Kidney (tissue), 22 donors: ENCODE measurements at places on chromosomes 5 and 9. TPM values are rescaled to one million over a fixed set of nuclear protein-coding genes. Genes with fewer than 3 reads are reported as not detected.
A peak's percentile ranks its signal among the peaks of the same experiment; 100 is the strongest.

GRCh38 chr5:73188764-73189531 lies 16.0 kb downstream of the TMEM174 start:
- no peak for DNase-seq

DNA sequence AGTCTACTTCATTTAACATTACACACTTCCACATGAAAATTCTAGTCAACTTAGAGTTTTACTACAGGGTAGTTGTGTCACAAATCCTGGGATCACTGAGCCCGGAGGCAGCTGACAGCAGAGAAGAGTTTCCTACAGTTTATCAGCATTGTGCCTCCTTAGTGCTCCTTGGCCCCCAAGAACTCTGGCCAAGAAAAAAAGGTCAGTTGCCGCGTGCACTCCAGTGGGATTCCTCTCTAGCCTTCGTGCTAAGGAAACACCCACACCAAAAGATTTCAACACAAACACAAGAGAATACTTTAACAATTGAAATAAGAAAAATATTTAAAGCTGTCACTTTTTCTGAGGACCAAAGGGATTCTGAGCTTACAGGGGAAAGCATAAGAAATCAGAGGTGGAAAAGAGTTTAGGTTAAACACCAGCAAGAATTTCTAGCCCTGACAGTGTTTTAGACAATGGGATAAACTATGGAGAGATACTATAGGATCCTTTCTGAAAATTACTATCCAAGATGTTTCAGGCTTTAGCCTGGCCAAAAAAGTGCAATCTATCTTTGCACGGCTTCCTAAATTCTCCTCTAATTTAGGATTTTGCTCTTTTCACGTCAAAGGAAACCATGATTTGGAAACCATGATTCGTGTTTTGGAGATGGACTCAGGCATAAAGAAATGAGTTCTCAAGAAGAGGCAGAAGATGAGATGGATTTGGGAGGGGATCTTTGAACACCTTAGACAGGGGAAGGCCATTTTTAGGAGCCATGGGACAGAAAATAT lies 606.8 kb downstream of the RAB3C start:
- DNase-seq, result peak; percentile 62

- peak; percentile 68 for DNase-seq
These were observed 1.6 kb downstream of the NINJ1 start for GRCh38 chr9:93132287-93132927.

DNA sequence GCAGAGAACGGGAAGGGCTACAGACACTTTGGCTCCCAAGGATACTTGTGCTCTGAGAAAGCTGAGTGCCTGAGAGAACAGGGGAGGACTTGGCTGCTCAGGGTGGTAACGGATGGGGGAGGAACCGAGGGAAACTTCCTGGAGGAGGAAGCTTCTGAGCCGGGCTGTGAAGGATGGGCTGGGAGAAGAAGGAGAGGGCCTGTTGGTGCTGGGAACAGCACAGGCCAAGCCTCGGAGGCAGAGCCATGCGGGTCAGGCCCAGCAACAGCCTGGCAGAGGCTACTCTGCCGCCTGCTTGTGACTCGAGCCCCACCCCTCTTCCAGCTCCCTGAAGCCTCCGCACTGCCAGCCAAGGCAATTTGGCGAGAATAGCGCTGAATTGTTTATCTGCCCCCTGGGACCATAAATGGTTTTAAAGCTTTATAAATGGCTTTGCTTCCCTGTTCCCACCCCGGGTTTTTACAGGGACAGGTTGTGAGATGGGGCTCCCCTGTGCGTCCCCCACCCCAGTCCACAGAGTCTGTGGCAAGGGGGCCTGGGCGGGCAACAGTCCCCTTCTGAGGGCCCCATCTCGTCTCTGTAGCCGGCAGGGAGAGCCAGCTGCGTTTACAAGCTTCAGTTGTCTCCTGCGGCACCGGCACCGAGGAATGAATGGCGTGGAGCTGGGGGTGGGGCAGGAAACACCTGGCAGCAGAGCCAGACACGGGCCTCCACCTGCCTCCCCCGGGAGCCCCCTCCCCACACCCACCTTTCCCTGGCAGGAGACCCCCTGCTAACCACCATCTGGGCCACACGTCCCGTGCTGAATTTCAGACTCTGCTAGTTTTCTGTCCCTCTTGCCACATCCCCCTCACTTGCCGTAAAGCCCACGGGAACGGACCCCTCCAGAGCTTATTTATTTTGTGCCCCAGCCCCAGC lies 24.4 kb downstream of the FAM163B start:
- peak; percentile 39 for DNase-seq

GRCh38 chr9:92947268-92948037 lies at the start of gene FGD3:
FGD3 (plus strand) TSS chr9:92947523; CDS start chr9:92976257, 28,734 bp downstream.
- peak; percentile 82 for DNase-seq

DNA sequence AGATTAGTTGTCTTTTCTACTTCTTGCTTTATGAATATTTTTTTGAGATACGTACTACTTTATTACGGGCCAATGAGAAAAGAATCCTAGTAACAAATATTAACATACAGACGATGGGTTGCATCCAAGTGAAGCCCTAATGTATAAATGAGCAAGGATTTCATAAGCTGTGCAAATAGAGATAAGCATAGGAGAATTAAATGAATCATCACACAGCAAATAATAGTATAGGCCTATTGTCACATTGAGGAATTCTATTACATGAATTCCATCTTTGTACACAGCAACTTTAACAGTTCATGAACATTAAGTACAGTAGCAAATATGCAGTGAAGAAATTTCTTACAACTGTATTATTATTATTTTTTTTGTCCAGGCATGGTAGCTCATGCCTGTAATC lies 78.0 kb downstream of the ACER2 start:
- no peak for DNase-seq

DNA sequence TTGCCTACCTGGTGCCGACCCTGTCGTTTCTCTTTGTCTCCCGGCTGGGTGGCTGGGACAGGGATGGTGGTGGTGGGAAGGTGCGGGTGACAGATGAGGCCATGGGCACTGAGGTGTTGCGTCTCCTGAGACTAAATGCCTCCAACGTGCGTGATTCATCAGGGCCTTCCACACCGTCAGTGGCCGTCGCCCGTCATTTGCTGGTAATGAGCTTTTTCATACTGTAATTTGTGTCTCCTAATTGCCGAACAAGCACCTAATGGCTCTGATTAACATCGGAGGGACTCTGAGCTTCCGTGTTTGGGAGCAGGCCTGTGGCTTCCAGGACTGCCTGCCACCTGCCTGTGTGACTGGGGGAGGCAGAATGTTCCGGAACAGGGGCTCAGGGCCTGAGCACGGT lies 35.2 kb downstream of the RXRA start:
- DNase-seq, result no peak

GRCh38 chr9:91161465-91162300 lies 200.0 kb downstream of the AUH start:
- no peak for DNase-seq

DNA sequence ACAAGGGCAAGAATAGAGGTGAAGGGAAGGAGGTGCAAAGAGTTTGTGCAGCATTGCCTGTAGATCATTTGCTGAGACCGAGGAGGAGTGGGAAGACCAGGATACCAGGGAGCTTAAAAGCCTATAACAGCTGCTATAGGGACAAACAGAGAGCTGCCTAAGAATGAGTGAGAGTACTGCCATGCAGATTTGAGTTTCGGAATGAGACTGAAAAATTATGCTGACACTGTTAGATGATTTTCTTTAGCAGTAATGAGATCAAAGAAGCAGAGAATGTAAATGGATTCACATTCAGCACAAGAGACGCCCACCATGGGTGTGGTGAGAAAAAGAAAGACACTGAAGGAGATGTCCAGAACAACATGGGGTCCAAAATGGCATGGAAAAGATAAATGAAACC lies 69.7 kb downstream of the EPB41L4A start:
- DNase-seq, result no peak

DNA sequence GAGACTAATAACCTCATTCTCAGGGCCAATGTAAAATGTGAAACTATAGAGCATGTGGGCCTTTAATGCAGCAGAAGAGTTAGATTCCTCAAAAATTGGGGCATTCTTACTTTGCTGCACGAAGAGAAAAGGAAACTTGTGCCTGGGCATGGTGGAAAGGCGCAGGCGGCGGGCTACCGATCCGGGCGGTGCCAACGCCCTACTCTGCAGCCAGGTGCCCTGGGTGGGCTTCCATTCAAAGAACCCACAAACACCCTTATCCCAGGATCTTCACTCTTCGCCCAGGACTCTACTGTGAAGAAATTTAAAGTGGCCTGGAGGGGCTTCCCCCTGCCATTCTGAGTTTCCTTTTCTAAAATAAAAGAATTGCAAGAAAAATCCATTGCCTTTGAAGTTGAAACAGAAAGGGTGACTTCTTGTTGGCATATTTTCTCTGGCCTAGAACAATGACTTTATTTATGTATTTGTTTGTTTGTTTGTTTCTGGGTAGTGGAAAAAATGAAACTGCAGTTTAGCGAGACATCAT lies 124.9 kb downstream of the TMEM161B start:
- no peak for DNase-seq

GRCh38 chr5:126967808-126968466 lies 62.4 kb downstream of the MARCHF3 start:
- DNase-seq, result no peak

DNA sequence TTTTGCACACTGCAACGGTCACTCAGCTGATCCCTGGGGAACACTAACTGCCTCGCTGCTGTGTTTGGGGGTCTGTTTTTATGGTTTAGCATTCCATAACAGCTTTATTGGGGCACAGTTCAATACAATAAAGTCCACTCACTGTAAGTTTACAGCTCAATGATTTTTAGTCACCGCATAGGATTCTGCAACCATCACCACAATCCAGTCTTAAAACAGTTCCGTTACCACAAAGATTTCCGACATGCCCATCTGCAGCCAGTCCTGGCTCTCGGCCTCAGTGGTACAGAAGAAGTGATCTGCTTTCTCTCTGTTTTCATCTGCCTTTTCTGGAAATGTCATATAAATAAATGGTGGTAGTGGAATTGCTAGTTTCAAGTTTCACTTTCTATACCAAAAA lies 23.6 kb downstream of the OR2V2 start:
- DNase-seq, result no peak

GRCh38 chr5:172929371-172929838 lies 29.8 kb upstream of the RPL26L1 start:
- DNase-seq, result no peak

GRCh38 chr5:141779503-141779973 lies 97.5 kb upstream of the ARAP3 start:
- no peak for DNase-seq

- DNase-seq, result no peak
These were observed 424.7 kb upstream of the FAM174A start for GRCh38 chr5:100110497-100110896.

- peak; percentile 39 for DNase-seq
These were observed 112.7 kb downstream of the PDZD2 start for GRCh38 chr5:31751610-31752009.

- peak; percentile 55 for DNase-seq
These were observed 7.5 kb downstream of the PFDN1 start for GRCh38 chr5:140295414-140295813.

DNA sequence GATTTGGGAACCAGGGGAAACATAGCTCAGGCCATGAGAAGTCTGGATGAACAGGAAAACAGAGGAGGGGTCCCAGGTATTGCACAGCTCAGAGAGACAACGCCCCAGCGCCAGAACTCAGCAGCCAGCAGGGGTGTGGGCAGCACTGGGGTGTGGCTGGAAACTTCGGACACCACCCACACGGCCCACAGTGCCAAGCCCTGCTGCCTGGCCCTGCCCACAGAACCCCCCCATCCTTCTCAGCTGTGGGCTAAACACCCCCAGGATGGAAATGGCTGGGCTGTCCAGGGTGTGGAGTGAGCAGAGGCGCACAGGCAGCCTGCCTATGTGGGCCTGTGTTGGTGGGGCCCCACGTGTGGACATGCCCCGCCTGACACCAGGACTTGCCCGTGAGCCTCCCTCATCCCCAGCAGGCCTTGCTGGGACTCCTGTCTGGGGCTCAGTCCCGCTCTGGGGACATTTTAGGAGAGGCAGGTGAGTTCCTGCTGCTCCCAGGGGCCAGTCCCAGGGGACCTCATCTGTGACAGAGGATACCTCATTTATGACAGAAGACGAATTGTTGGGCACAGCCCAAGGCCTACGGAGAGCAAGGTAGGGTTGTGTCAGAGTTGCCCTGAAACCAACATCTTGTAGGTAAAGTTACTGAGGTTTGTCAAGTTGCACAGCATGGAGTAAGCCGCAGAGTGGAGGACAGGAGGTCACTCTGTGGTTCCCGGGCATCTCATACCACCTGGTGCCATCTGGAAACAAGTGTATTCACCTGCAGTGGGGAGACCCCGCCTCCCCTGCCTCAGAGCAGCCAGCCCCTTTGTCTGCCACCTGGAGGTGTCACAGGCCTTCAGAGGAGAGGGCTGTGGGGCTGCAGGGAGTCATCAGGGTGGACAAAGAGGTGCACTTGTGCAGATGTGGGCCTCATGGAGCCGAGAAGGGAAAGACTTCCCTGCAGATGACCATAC lies 183.2 kb downstream of the AUH start:
- DNase-seq, result no peak

GRCh38 chr5:62214701-62215100 lies 91.3 kb upstream of the KIF2A start:
- no peak for DNase-seq

DNA sequence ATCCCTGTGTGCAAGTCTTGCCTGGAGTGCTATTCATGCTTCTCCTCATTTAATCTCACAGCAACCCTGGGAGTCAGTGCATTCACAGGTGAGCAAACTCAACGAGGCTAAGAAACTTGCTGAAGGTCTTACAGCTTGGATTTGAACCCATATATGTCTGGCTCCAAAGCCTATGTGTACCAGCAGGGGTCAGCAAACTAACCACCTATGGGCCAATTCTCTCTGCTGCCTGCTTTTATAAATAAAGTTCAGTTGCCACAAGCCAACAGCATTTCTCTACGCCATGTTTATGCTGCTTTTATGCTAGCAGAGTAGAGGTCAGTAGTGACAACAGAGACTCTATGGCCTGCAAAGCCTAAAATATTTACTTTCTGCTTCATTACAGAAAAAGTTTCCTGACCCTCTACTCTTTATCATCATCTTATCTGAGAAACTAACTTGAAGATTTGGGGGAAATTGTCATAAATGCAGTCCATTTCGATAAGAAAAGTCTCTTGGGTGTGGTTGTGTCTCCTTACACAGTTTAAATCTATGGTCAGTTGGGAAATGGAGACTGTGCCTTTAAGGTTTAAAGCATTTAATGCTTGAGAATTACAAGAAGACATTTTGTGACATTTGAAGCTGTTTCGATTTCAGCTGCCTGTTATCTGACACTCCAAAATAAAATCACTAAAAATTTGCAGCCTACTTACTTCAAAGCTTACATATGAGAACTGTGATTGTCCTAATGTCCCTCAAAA lies 137.7 kb downstream of the PRELID2 start:
- no peak for DNase-seq

- no peak for DNase-seq
These were observed 21.4 kb downstream of the PLAA start for GRCh38 chr9:26925609-26926008.

Gene CDC20B
- total RNA-seq, result not detected

Gene TAS2R1
- total RNA-seq, result not detected

Gene HEMGN
- 0.16 TPM for total RNA-seq

Gene TEX48
- not detected for total RNA-seq

Gene SPINK5
- 0.91 TPM for total RNA-seq

Gene BTNL3
- total RNA-seq, result not detected

Gene SLC1A1
- 19.0 TPM for total RNA-seq

Gene ALDH1A1
- total RNA-seq, result 191 TPM

Gene PDE6A
- 0.03 TPM for total RNA-seq
